Right renal pelvis (tissue), 4 donors: ENCODE measurements at places on chromosomes 13 and 19. TPM values are rescaled to one million over a fixed set of nuclear protein-coding genes. Genes with fewer than 3 reads are reported as not detected.

The ZNF132 gene
- 16.2 TPM for polyA plus RNA-seq

The CRB3 gene
- 43.0 TPM for polyA plus RNA-seq

The SMIM44 gene
- polyA plus RNA-seq, result 0.33 TPM

The UBE2L5 gene
- 0.30 TPM for polyA plus RNA-seq

The ARGLU1 gene
- polyA plus RNA-seq, result 291 TPM

- no peak for DNase-seq
These were observed 49.0 kb upstream of the POMP start for GRCh38 chr13:28609926-28610325.

- no peak for DNase-seq
These were observed 630 bp downstream of the SPPL2B start for GRCh38 chr19:2329149-2329478.

DNA sequence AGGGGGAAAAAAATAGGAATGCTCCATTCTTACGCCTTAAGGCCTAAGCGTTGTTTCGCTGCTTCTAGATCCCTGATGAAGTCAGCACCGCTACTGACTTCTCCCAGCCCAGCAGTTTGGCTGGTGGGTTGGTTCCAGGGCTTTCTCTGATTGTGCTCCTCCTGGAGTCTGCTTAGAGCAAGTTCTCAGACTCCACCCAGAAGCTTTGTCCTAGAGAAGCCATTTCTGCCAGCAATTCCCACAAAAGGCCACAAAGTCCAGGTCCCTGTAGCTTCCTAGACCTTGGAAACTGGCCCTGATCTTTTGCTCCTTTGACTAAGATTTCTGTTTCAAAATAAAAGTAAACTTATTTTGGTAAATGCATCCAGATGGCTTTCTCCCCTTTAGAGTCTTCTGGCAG, 65.4 kb downstream of the KCTD12 start:
- no peak for DNase-seq

DNA sequence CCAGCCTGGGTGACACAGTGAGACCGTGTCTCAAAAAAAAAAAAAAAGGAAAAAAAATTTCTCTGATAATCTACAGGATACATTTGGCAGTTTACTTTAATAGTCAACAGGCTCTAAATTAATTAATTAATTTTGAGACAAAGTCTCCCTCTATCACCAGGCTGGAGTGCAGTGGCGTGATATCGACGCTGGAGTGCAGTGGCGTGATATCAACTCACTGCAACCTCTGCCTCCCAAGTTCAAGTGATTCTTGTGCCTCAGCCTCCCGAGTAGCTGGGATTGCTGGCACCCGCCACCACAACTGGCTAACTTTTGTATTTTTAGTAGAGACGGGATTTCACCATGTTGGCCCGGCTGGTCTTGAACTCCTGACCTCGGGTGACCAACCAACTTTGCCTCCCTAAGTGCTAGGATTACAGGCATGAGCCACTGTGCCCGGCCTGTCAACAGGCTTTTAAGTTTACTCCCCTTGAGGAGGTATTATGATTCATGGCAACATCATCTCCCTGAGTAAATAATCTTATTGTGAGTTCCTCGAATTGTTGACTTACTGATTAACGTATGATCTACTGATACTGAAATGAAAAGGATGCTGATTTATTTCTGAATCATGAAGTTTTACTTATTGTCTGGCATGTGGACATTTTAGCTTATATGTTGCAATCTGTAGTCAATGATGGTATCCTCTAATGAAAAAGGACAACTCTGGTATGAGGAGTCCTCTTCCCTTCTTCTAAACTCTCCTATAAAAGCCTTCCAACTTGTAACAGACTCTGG, 21.3 kb upstream of the MTRF1 start:
- no peak for DNase-seq

DNA sequence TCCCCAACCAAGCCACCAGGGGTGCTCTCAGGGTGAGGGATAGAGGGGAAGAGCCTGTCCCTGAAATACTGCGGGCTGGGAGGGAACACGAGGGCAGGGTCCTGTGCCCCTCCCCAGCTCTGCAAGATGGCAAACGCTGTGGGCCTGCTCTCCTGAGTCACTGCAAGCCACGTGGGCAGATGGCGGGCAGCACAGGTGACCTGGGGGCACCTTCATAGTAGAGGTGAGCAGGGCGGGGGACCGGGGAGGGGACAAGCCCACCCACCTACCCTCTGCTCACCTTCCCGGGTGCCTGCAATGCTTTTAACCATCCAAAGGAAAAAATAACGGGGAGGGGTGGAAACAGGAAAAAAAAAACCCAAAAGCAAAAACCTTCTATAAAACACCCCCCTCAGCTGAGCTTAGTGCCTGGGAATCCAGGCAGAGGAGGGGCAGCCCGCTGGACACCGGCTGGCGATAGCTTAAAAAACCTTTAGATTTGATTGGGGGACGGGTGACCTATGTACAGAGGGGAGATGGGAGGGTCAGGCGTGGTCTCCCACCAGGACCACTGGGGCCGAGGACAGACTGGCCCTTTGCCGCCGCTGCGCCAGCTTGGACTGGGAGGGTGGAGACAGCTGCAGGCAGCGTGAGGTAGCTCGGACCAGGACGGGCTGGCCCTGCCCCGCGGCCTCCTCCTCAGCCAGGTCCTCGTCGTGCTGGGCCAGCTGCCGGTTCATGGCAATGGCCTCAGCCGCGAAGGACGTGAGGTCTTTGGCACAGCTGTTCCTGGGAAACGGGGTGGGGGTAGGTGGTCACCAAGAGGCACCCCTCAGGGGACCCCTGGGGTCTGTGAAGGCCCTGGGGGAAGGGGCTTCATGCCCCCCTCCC, 11.7 kb downstream of the MKNK2 start:
- DNase-seq, result no peak

DNA sequence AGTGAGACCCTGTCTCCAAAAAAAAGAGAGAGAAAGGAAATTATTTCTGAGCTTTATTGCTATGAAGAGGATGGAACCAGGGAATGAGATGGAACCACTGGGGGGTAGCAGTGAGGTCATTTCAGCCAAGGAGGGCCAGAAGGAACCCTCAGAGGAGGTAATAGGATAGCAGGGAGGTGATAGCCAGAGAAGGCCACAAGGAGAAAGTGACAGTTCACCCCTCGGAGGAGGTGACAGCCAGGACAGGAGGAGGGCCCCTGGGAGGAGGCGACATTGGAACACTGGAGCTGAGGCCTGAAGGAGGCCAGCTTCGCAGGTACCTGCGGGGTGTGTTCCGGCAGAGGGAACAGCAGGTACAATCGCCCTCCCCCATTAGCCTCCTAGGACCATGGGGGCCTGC, 675 bp upstream of the PGPEP1 start:
- DNase-seq, result no peak
